NCI-H146 (cell line): ENCODE measurements at places on chromosomes 2 and 18.

- DNase-seq, result no peak
Measured at GRCh38 chr2:240990726-240991377, 7.6 kb upstream of the SNED1 start.

DNA sequence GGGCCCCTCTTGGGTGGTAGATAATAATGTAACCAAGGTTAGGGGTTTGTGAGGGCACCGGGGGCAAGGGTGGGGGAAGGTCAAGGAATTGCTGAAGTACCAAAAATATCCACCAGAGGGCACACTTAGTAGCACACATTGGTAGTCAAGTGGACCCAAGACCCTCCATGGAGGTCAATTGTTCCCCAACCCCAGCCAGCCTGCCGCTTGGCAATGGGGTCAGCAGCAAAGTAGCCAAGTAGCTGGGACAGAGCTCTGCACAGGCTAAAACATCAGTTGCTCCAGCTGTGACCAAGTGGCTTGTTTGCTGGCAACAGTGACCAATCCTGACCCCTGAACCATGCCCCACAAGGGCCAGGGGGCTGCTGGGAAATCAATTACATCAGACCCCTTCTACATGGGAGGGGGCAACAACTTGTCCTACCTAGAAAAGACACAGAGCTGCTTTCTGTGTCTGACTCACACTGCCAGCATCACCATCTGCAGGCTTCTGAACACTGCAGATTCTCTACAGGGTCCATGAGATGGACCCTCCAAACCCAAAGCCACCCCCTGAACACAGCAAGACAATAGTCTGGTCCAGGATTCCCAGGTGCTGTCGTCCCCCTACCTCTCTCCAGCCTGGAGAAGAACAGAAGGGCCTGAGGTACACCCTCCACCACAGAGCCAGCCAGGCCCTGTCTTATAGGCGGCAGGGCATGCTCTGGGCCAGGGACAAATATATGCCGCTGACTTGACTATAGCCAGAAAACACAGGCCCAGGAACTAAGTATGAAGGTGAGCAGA lies 76.0 kb downstream of the EMX1 start:
- peak; percentile 47 for DNase-seq

DNA sequence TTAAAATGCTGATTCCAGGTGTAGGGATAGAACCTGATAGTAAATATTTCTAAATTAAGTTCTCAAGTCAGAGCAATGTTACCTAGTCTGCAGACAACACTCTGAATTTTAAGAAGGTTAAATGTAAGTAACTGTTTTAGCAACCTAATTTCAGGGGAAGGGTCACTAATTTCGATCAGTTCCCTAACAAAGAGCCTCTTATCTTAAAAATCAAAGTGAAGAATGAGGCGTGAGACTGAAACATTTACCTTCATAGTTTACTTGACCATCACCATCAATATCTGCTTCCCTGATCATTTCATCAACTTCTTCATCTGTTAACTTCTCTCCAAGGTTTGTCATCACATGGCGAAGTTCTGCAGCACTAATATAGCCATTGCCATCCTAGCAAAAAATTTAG lies 6.4 kb upstream of the STPG4 start:
- no peak for DNase-seq

- DNase-seq, result no peak
Measured at GRCh38 chr2:40680547-40680946, 228.7 kb upstream of the SLC8A1 start.

- peak; percentile 66 for DNase-seq
Measured at GRCh38 chr18:79395308-79395640, 456 bp upstream of the NFATC1 start.

GRCh38 chr2:133086176-133086575 lies 416.2 kb upstream of the LYPD1 start:
- no peak for DNase-seq

- no peak for DNase-seq
Measured at GRCh38 chr18:79855147-79855933, 57.6 kb downstream of the KCNG2 start.

- DNase-seq, result no peak
Measured at GRCh38 chr2:119005555-119005954, 63.6 kb downstream of the MARCO start.

DNA sequence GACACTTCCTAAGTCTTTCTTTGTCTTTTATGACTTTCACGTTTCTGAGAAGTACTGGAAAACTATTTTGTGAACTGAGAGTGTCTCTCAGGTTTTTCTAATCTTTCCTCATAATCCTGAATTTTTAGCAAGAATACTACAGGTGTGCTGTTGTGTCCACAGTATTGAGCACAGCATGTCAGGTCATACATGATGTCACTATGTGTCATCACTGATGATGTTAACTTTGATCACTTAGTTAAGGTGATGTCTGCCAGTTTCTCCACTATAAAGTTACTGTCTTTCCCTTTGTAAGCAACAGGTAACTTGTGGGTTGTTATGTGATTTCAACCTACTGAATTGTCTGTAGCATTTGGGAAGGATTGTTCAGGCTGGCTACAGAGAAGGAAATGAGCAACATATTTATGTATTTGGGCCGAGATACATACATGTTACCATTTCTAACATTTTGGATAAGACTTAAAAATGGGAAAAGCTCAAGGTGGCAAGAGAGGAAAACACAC lies 11.1 kb downstream of the MATN3 start:
- no peak for DNase-seq

DNA sequence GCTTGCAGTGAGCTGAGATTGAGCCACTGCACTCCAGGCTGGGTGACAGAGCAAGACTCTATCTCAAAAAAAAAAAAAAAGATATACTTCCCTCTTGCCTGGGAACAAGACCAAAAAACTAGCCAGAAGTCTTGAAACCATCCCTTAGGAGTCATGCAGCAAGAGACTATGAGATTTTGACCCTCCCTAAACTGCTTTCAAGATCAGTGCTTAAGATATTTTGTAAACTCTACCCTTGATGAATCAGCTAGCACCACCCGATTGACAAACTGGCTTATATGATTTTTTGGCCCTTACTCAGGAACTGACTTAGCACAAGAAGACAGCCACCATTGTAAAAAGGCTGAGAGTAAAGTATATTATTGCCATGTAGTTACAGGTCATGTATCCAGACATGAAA lies 3.8 kb downstream of the SULT1C3 start:
- DNase-seq, result no peak

DNA sequence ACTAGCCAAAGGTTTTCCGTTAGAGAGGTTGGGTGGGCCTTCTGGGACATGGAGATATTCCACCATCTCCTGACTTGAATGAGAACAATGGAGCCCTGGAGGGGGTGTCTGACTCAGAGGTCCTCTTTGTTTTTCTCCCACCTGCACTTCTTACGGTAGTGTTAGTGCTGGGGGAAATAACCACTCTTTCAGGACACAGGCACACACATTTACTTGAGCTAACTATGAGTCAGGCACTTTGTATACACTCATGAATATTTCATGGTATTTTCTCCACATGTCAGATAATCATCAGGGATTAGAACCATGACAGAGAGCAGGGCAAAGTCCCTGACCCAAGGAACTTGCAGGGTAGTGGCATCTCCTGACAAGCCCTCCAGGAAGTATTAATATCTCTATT lies 439.1 kb downstream of the TSN start:
- DNase-seq, result peak; percentile 70

DNA sequence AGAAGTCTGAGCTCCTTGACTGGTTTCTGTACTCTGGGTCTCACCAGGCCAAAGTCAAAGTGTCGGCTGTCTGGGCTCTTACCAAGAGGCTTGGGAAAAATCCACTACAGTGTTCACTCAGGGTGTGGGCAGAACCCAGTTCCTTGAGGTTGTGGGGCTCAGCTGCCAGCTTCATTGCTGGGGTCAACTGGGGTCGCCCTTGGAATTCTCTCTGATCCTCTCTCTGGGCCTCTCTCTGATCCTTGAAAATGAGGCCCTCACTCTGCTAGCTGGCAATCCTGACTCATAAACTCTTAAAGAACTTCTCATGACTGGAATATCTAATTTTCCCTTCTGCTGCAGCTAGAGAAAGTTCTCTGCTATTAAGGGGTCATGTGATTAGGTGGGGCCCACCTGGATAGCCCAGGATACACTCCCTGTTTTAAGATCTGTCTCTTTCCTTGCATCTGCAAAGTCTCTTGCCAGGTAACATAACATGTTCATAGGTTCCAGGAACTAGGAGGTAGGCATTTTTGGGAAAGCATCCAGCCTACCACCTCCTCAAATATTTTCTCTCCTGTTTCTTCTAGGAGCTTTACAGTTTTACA lies 66.3 kb downstream of the SP110 start:
- DNase-seq, result no peak

DNA sequence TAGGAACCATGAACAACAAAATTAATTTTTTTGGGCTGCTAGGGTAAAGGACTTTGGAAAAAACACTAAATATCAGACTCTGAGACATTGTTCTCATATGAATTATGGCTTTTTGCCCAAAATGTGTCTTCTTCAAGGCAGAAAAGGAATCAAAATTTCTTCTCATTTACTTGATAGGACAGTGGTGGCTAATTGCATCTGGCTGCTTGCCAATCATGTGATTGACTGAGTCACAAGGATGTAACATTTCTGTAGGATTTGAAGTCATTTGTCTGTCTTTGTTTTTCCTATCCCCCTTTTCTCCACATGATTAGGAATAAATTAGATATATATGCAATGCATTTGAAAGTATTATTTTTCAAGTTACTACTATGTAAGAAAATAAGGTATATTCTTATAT lies 130.2 kb downstream of the SLC4A10 start:
- peak; percentile 5 for DNase-seq

GRCh38 chr2:121696410-121696930 lies 40.2 kb downstream of the NIFK start:
- no peak for DNase-seq

DNA sequence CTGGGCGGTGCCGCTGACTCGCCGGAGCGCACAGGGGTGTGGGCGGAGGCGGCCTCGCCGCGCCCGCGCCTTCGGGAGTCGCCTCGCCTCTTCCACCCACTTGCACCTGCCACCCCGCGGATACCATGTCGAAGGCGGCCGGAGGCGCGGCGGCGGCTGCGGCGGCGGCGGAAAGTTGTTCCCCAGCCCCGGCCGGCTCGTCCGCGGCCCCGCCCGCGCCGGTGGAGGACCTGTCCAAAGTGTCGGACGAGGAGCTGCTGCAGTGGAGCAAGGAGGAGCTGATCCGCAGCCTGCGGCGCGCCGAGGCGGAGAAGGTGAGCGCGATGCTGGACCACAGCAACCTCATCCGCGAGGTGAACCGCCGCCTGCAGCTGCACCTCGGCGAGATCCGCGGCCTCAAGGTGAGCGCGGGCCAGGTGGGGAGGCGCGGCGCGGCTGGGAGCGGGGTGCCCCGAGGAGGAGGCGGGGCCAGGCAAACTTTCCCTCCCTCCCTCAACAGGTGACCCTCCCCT lies 766 bp downstream of the CCDC85A start:
- peak; percentile 66 for DNase-seq

DNA sequence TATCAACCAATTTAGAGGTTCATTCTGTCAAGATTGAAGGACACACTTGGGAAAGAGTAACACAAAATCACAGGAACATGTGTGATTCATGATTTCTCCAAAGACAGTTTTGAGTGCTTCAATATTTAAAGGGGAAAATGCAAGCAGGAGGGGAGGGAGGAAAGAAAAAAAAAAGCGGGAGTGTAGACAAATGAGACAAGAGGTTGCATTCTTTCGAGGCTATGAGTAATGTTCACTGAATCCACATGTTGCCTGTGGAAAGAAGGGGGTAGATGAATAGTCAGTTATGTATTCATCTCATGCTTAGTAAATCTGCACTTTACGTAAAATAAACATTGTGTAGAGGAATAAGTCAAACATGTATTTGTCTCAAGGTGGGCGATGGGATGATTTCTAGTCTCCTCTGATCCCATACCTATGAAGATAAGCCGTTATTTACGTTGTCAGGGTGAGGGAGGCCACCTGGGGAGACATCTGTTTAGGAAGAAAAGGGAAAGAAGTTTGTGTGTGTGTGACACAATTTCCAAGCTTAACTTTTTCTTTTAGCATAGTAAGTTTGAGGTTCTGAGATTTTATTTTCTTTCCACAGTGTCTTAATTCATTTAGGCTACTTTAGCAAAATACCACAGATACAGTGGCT lies 211.0 kb upstream of the ZC3H15 start:
- no peak for DNase-seq

- no peak for DNase-seq
Measured at GRCh38 chr2:70626254-70626990, 72.8 kb upstream of the TGFA start.

DNA sequence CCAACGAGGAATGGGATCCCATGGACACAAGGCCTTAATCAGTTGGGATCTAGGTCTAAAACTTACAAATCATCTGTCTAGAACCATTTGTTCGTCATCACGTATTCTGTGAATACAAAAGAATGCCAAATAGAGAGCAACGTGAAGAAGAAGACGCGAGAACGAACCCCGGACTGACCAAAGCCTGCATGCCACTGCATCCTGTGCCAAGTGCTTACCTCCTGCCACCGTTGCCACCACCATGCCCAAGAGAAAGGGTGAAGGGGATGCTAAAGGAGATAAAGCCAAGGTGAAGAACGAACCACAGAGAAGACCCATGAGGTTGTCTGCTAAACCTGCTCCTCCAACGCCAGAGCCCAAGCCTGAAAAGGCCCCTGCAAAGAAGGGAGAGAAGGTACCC lies 30.2 kb downstream of the ITSN2 start:
- DNase-seq, result no peak

DNA sequence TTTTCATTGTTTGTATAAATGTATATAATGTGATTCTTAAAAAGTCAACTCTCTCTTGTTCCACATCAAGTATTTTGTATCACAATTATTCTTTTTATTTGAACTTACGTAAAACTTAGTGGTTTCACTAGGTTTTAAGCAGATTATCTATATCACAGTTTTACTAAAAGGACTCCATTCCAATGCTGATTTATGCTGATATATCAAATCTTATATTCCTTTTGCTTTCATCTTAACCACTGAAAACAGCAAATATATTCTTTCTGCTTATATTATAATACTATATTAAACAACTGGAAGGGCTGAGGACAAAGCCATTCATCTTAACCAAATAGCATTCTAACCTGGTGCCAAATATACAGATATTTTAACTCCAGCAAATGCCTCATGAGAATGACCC lies 24.2 kb downstream of the TRAPPC8 start:
- DNase-seq, result no peak

GRCh38 chr2:235674812-235675211 lies 181.0 kb downstream of the AGAP1 start:
- DNase-seq, result no peak

GRCh38 chr2:187124529-187124928 lies 275.6 kb upstream of the ZSWIM2 start:
- no peak for DNase-seq

DNA sequence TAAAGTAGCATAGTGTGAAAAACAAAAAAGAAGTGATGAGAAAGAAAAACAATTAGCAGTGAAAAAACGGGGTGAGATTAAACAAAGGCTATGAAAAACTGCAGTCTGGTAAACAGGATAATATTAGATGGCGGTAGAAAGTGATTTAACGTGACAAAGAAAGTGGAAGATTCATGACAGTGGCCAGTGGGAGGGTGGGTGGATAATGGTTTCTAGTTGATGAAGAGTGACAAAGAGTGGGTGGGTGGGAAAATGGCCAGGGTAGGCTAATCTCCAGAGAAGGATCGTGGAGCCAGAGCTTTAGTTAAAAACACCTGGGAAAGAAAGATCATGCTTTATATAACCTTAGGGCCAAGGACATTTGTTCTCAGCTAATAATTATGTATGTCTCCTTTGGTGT lies 1667.8 kb downstream of the LRP1B start:
- no peak for DNase-seq

- DNase-seq, result no peak
Measured at GRCh38 chr2:143560724-143561123, 431.5 kb downstream of the ARHGAP15 start.

- DNase-seq, result no peak
Measured at GRCh38 chr2:214542866-214543265, 132.0 kb downstream of the VWC2L start.
